ENCODE measurements at places on chromosomes 7 and 10.

- no peak for DNase-seq
Measured at GRCh38 chr10:32005050-32005449, 51.2 kb downstream of the KIF5B start.

DNA sequence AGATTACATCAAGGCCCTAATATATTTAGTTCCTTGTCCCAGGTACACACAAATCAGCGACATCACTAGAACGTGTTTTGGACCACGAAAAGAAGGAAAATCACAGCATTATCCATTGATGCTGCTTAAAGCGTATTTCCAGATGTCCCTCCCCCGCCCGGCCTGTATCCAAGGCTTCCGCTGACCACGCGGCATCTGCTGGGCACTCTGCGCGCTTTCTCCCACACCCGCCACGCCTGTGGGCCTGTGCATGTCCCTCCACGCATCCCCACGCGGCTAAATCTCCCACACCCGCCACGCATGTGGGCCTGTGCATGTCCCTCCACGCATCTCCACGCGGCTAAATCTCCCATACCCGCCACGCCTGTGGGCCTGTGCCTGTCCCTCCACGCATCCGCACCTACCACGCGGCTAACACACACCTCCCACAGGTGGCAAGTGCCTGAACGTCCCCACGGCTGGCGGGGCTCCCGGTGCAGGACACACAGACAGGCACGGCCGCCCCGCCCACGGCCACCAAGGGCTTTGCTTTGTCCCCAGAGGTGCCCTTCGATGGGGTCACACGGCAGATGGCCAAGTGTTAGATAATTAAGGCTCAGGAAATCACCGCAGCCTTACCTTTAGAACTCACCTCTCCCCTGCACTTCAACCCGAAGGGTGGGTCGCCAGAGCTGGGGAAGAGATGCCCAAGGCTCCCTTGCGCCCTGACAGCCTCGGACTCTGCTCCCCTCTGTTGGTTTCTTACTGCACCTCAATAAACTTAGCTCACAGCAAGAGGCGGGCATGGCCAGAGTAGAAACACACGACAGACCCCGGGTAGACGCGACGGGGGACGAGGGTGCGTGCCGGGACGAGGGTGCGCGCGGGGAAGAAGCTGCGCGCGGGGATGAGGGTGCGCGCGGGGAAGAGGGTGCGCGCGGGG is 49.5 kb downstream of the DIP2C start:
- no peak for DNase-seq

DNA sequence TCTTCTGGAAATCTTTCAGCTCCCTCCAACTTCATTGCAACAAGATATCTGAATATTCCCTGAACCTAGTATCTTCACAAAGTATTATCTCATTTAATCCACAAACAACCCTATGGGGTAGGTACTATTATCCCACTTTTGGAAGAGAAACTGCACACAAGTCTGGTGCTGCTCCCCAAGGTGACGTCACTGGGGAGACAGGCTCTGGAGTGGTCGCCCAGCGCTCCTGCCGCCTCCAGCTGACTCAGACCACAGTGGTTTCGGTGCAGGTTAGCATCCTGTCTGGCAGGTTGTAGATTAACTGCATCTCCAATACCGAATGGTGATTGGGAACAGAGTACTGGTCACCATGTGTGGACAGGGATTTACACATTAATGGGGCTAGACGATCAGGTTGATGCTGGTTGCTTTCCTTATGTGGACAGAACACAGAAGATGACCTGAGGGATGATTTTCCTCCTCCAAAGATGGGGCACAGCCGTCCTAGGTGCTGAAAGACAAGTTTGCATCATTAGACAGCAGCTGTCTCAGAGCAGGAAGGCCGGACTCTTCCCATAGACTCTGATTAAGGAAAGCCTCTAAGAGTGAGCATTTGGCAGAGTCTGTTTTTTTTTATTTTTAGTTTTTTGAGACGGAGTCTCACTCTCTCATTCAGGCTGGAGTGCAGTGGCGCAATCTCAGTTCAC is 128.6 kb downstream of the TRRAP start:
- no peak for DNase-seq

DNA sequence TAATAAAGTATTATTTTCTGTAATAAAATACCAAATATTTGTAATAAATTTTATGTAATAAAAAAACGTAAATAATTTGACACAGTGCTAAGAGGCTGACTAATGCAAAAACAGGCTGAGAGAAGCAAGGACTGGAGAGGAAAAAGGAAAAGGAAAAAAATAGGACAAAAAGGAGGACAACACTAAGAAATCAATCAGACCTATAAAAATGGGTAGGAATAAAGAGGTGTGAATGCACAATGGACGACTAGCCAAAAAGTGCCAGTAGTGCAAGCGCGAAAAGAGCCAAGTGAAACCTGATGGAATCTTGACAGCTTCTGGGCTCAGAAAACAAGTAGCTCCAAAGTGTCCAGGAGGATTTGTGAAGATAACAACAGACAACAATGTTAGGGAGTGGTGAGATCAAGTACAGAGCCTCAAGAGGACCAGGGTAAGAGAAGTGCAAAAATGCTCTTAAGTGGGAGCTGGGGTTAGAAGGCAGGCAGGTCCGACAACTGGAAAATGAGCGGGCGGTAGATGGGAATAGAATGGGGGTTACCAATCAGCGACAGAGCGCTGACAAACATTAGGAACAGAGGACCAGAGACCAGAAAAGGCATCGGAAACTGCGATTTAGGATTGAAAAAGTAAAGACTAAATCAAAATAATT is 1.2 kb downstream of the BRAF start:
- no peak for DNase-seq

DNA sequence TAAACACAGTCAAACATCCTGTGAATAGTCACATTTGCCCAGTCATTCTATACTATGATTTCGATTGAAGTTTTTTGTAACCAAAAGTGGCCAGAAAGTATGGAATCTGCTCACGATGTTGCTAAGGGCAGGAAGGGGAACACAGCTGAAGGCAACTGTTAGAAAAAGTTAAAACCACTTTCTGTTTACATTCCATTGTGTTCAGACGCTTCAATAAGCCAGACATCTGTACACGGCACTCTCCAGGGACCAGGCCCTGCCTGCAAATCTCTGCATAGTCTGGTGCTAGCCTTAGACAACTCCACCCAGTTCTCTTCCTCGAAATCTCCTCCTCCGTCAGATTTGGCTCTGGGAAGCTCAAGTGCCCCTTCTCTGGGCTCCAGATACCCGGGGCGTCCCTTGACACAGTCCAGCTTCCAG is 17.1 kb upstream of the TMEM120A start:
- no peak for DNase-seq

DNA sequence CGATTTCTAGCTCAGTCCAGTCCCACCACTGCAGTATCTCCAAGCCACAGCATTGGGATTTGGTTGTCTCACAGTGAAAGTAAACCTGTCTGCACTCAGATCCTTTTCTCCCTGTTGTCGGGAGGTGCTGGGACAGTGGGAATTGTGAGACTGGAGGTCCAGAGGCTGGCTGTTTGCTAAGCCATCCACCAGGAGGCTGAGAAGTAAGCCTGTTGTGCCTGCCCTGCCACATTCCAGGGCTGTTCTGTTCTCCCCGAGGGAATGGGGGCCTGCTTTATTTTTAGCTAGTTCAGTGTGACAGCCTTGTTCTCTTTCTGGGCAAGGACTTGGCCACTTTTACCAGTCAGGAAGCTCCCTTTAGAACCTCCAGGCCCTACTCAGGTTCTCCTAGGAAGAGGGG is 54.9 kb downstream of the HK1 start:
- DNase-seq: no peak

- DNase-seq: no peak
Measured at GRCh38 chr7:23333671-23334246, 34.6 kb downstream of the MALSU1 start.

DNA sequence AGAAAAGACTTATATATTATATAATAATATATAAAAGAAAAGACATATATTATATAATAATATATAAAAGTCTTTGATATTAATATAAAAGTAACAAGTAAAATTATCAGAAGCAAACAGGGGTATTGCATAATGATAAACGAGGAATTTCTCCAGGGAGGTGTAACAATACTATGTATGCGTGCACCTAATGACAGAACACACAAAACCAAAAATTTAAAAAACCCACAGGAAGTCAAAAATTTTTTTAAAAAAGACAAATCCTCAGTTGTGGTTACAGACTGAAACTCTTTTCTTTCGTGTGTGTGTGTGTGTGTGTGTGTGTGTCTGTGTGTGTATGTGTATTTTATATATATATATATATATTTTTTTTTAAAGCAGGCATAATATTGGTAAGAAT is 279.2 kb upstream of the DPP6 start:
- no peak for DNase-seq

- no peak for DNase-seq
Measured at GRCh38 chr10:52216852-52217251, 97.2 kb upstream of the DKK1 start.

- DNase-seq: no peak
Measured at GRCh38 chr10:49552277-49552676, 13.4 kb upstream of the ERCC6 start.

DNA sequence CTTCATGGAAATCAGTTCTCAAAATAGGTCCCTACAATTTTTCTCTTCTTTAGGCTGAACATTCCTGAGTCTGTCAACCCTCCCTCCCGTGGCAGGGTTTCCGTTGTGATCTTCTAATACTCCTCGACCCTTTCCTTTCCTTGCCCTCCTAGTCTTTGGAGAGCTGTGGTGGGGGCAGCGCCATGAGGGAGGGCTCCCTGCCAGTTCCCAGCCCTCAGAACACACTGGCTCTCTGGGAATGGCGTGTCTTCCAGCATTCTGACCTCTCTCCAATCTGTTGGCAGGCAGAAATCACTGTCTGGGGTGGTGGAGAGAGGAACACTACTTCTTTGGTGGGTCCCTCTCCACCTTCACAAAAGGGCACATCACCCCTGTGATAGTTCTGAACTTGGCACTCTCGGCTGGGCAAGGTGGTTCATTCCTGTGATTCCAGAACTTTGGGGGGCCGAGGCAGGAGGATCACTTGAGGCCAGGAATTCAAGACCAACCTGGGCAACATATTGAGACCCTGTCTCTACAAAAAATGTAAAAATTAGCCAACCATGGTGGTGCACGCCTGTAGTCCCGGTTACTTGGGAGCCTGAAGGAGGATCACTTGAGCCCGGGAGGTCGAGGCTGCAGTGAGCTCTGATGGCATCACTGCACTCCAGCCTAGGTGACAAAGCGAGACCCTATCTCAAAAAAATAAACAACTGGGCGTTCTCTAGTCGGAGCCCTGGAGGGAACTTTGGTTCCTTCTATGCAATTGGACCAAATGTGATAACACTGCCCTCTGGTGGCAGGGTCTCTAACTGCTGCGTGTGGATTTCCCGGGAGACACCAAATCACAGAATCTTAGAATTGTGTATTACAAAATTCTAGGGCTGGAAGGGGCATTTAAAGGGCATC is 13.1 kb upstream of the ARPC1A start:
- no peak for DNase-seq

GRCh38 chr10:2236876-2237275 is 499.6 kb upstream of the ADARB2 start:
- DNase-seq: no peak

DNA sequence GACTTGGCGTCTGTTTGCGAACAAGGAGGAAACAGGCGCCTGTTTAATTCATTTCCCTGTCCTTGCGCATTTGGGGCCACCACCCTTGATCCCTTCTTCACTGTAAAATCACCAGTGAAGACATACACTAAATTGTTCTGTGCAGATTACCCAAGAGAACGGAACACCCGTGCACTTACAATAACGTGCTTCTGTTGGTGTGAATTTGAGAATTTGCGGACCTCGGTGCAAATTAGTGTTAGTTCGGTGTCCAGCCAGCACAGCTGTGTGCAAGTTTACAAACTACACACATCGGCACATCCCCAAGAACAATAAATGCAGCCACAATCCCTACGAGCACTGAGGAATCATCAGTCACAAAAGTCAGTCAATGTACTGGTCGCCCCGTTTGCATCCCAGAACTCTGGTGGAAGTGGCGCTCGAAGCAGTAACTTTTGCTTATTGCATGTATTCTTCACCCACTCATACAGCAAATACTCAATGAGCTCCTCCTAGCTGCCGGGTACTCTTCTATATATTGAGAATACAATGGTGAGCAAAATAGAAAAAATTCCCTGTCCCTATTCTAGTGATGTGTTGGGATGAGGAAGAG is 786 bp upstream of the CNOT4 start:
- DNase-seq: no peak

DNA sequence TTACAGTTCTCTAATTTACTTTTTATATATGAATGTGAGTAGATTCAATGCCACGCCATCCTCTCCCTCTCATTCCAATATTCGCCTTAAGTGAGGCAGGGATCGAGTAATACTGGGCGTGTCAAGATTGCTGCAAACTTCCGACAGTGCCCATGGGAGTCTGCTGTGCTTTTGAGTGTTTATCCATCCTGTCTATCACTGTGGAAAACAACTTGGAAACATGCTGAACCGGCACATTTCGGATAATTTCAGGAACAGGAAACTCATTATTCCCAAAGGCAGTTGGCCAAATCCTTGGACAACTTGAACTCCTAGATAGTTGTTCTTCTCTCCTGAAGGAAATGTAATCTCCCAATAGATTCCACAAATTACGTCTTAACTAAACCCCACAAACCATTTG is 28.5 kb downstream of the PIP4K2A start:
- DNase-seq: no peak

DNA sequence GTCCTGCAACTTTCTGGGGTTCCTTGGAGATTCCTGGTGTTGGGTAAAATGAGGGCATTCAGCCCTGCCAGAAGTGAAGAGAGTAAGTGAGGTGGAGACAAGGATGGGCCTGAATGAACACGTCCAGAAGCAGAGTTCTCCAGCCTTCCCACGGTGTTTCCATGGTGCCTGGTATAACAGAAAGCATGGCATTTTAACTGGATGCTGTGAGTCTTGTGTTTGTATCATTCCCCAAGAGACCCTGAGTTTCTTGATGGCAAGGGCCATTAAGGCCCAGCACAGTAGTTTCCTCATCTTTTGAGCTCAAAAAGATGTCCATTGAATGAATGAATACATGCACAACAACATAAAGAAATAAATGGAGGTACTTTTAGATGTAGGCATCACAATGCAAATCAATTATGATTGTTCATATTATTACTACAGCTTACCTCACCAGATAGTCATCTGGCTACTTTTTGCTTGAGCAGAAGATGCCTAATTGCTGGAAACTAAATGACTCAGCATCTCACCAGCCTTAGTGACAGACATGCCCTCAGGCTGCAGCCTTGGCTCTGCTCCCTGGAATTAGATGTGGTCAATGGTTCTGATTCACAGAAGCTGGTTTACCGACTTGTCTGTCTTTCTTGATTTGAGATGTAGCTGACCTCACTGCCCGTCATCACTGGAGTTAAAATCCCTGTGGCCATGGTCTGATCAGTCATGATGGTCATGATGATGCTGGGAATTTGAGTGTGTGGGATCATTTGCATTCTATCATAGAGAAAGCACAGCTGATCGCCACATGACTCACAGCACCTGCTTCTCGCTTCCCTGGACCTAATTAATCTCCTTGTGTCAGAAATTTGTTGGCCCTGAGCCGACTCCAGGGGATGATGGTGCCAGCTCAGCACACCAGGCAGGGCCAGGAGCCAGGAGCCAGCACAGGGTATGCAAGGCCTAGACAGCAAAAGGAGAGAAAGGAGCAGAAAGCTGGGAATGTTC is 83.9 kb downstream of the CXCL12 start:
- no peak for DNase-seq

DNA sequence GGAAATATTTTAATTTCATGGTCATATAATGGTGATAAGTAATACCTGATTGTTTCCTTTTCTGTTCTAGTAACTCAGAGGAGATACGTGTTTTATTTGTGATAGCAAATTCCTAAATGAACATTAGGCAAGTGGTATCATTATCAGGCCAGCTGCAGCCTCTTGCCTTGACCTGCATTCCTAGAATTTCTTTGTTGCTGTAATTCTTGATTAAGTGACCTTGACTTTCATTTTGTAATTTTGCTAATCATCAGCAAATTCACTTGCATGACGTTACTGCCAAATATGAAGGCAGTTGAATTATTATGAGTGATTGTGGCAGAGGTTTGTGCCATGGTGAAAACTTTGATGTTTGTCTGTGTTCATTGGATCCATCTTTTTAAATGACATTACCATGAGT is 5.6 kb upstream of the AS3MT start:
- DNase-seq: no peak

Data from SIG-M5 (cell line).